ENCODE measurements at places on chromosomes 6 and 20. TPM values are rescaled to one million over a fixed set of nuclear protein-coding genes. Genes with fewer than 3 reads are reported as not detected.

Gene PRL
- not detected for total RNA-seq

Gene TOX2
- 17.5 TPM for total RNA-seq

Gene LY6G6F
- total RNA-seq: not detected

Gene ACTL10
- total RNA-seq: 1.4 TPM

Gene MYH7B
- 1.2 TPM for total RNA-seq

Gene SIRPD
- not detected for total RNA-seq

Gene GATA5
- total RNA-seq: not detected

Gene DEF6
- 127 TPM for total RNA-seq

Gene TRAPPC3L
- total RNA-seq: not detected

Gene ZNF334
- total RNA-seq: 1.5 TPM

Gene HDGFL1
- total RNA-seq: not detected

Gene NKX2-4
- not detected for total RNA-seq

Gene ISM1
- total RNA-seq: 0.23 TPM

Gene SLC22A3
- total RNA-seq: not detected

Gene BPIFB1
- total RNA-seq: not detected

Gene COX4I2
- total RNA-seq: not detected

Gene PRR18
- 0.07 TPM for total RNA-seq

Gene PPP1R16B
- total RNA-seq: 184 TPM

Gene DOK5
- 1.2 TPM for total RNA-seq

Gene COL11A2
- total RNA-seq: 2.5 TPM

Gene KIF13A
- total RNA-seq: 0.46 TPM

Gene APOBEC2
- total RNA-seq: not detected

Gene CST7
- total RNA-seq: 136 TPM

Gene BPIFB2
- not detected for total RNA-seq

Gene MYLK4
- 0.72 TPM for total RNA-seq

Gene SHLD1
- 14.4 TPM for total RNA-seq

Gene DEFB118
- total RNA-seq: not detected

Gene BNIP5
- not detected for total RNA-seq

Gene HLA-DOB
- 8.1 TPM for total RNA-seq

Gene EYA2
- total RNA-seq: not detected

Gene IL17A
- 2.8 TPM for total RNA-seq

Gene FKBP1C
- total RNA-seq: 4.3 TPM

Gene PANK2
- total RNA-seq: 67.4 TPM

Gene TCF21
- total RNA-seq: not detected

Gene PHACTR1
- 0.16 TPM for total RNA-seq

Gene SLC44A4
- 0.23 TPM for total RNA-seq

Gene HLA-DRB1
- 15.1 TPM for total RNA-seq

Gene ANKRD66
- not detected for total RNA-seq

Gene GRM1
- not detected for total RNA-seq

Gene SOBP
- 0.44 TPM for total RNA-seq

Gene NINL
- 5.2 TPM for total RNA-seq

Gene PAX1
- total RNA-seq: not detected

Gene DPPA5
- not detected for total RNA-seq

Gene OOEP
- total RNA-seq: 0.77 TPM

Gene PCK1
- not detected for total RNA-seq

Gene MEP1A
- total RNA-seq: not detected

Gene SLC39A7
- total RNA-seq: 58.3 TPM

Gene CLPSL2
- total RNA-seq: not detected

Gene TUBB2A
- total RNA-seq: 2.3 TPM

Gene TRERF1
- 43.0 TPM for total RNA-seq

Gene TUBB1
- not detected for total RNA-seq

Gene ZNF337
- total RNA-seq: 16.2 TPM

Gene DACT2
- 1.3 TPM for total RNA-seq

Gene MYCT1
- total RNA-seq: not detected

Gene PSORS1C2
- not detected for total RNA-seq

Gene PDYN
- total RNA-seq: not detected

Gene SYNDIG1
- total RNA-seq: not detected

Gene NNAT
- 0.19 TPM for total RNA-seq
